ENCODE measurements at places on chromosomes 7 and 10.
A peak's percentile ranks its signal among the peaks of the same experiment; 100 is the strongest.

- peak; percentile 4 for DNase-seq
Observed at GRCh38 chr7:81111781-81112540, 193.1 kb upstream of the SEMA3C start.

GRCh38 chr7:110454713-110455112, 636.2 kb upstream of the LRRN3 start:
- no peak for DNase-seq

GRCh38 chr10:50604809-50605208, 18.9 kb downstream of the SGMS1 start:
- no peak for DNase-seq

DNA sequence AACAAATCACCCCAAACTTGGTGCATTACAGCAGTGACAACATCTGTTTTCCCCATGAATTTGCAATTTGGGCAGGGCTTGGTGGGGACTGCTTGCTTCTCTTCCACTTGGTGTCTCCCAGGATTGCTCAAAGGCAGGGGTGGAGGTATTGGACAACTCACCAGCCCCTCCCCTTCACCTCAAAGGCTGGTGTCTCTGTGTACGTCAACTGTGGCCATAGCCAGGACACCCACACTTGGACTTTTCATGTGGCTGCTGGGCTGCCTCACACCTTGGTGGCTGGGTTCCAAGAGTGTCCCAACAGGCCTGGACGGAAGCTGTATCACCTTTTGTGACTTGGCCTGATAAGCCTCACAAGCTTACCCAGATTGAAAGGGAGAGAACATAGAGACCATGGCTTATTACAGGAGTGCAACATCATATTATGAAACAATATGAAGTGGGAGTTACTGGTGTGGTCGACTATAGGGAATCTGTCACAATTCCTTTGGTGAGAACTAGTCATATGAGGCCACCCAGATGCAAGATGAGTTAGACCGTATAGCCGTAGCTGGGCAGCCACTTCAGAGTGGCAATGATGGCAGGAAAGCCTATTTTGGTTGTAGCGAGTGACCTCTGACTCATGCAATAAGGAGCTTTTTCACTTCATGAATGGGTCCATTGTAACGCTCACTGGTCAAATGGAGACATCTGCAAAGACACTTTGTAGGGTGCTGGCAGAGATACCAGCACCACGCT, 187.6 kb upstream of the ITGB1 start:
- DNase-seq: no peak

- DNase-seq: no peak
Observed at GRCh38 chr10:94673614-94674321, 9.8 kb upstream of the CYP2C18 start.

- DNase-seq: no peak
Observed at GRCh38 chr10:61993711-61994401, 92.4 kb downstream of the ARID5B start.

DNA sequence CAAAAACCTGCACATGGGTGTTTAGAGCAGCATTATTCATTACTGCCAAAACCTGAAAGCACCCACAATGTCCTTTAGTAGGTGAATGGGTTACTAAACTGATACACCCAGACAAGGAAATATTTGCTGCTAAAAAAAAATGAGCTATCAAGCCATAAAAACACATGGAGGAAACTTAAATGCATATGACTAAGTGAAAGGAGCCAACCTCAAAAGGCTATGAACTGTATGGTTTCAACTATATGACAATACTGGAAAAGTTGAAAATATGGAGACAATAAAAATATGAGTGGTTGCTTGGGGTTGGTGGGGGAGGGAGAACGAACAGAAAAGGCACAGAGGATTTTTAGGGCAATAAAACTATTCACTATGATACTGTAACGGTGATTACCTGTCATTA, 291.0 kb downstream of the TNS3 start:
- no peak for DNase-seq

- no peak for DNase-seq
Observed at GRCh38 chr10:66828957-66829356, 96.9 kb upstream of the LRRTM3 start.

GRCh38 chr10:79007421-79008319, 61.1 kb upstream of the ZMIZ1 start:
- DNase-seq: no peak

DNA sequence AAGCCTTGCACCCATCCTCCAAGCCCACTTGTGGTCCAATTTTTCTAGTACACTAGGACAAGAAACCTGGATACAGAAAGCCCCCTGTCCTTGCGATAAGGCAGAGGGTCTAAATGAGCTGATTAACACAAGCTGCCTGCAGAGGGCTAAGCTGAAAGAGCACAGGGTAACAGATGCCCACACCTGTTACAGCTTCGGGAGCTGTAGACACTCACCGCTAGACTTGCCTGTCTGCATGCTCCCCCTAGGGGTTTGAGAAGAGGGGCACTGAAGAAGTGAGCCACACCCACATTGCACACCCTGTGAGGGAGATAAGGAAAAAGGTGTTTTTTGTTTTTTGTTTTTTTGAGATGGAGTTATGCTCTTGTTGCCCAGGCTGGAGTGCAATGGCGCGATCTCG, 386.5 kb upstream of the AUTS2 start:
- no peak for DNase-seq

DNA sequence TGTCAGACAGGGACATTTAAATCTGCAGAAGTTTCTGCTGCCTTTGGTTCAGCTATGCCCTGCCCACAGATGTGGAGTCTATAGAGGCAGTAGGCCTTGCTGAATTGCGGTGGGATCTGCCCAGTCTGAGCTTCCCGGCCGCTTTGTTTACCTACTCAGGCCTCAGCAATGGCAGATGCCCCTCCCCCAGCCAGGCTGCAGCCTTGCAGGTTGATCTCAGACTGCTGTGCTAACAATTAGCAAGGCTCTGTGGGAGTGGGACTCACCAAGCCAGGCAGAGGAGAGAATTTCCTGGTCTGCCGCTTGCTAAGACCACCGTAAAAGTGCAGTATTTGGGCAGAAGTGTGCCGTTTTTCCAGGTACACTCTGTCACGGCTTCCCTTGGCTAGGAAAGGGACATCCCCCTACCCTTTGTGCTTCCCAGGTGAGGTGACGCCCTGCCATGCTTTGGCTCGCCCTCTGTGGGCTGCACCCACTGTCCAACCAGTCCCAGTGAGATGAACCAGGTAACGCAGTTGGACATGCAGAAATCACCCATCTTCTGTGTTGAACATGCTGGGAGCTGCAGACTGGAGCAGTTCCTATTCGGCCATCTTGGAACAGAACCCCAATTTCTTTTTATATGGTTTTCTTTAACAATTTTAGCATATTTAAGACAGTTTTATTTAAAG, 28.4 kb upstream of the VWDE start:
- DNase-seq: no peak

All from AG04449 (cell line).